ENCODE measurements at places on chromosomes 6 and 20. TPM values are rescaled to one million over a fixed set of nuclear protein-coding genes. Genes with fewer than 3 reads are reported as not detected.

- DNase-seq, result no peak
Observed at GRCh38 chr20:4767084-4767483, 45.4 kb downstream of the PRND start.

DNA sequence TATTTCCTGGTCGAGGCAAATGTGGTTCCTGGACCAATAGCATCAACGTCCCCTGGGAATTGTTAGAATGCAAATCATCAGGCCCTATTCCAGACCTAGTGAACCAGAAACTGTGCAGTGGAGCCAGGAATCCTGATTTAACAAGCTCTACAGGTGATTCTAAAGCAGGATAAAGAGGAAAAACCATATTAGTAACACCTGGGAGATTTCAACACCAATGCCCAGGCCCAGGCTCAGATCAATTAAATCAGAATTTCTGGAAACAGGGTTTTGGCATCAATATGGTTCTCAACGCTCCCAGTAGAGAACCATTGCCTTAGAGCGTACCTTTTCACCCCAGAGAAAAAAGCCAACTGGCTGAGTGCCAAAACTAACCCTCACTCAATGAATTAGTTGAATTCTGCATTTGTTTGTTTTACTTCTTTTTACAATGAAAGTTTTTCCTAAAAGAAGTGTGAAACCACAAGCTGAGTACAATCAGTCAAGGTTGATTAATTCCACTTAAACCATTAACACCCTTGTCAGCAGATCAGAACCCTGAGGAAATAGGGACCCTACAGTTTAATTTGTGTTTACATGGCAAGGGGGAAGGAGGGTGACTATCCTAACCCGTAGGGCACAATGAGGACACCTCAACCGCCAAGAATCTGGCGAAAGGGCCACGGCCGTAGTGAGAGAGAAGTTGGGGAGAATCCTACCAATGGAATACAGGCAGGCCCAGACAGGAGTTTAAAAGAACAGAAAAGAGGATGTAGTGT is 34.9 kb upstream of the LOC128125822 start:
- DNase-seq, result no peak

Gene IL17A
- total RNA-seq, result not detected

Gene ARFGEF3
- under 0.01 TPM for total RNA-seq

DNA sequence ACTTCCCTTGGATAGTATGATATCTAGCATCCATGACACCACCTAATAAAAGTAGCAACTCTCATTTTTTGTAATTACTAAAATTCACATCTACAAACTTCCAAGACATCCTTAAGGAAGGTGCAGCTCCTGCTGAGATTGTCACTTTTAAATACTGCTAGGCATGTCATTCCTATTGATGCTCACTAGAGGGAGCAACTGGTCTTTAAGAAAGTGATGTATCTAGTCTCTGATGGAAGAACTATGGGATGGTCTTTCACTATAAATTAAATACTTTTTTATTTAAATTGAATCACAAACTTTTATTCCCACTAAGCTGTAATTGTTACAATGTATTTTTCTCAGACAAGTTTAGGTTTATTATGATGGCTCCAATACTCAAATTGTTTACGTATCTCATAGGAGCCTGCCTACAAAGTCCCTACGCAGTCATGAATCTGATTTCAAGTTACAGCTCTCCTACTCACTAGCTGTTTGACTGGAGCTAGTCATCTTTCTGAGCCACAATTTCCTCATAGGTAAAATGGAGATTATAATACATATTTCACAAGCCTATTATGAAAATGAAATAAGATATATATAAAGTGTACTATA is 8.1 kb upstream of the TSPYL1 start:
- DNase-seq, result peak; percentile 70

Gene RAET1G
- 1.3 TPM for total RNA-seq

DNA sequence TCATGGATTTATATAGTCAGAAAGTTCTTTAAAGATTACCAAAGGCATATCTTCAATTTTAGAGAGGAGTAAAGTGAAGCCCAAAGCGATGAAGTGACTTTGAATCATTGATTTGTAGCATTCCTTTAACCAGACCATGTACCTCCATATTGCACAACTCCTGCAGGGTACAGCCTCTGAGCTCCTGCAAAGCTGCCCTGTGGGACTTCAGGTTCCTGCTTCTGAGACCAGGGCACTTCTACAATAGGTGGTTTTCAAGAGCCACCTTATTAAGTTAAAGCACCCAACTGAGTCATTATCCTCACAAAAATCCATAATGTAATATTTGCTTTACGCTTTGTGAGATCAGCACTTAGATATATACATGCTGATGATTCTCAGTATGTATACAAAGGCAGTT is 270.7 kb upstream of the RGS17 start:
- DNase-seq, result no peak

GRCh38 chr20:3119044-3119443 is 34.5 kb upstream of the AVP start:
- no peak for DNase-seq
